ENCODE measurements at places on chromosomes 7 and 10.
A peak's percentile ranks its signal among the peaks of the same experiment; 100 is the strongest.

DNA sequence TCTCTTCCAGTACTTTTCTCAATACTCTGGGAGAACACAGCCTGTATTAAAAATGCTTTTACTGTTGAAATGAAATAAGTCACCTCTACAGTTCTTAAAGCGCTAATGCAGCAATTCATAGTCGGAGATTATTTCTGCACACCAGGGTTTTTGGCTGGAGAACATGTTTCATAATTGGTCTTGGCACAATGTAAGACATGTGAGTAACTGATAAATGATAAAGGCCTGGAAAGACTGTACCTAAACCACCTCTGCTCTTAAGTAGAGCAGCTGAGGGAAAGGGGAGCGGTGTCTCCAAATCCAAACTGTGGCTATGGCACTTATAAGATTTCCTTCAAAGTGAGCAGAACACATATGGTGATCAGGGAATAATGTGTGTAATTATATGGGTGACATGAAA, 390.3 kb upstream of the MBL2 start:
- no peak for DNase-seq

GRCh38 chr10:7354330-7355047, 56.3 kb downstream of the SFMBT2 start:
- no peak for DNase-seq

DNA sequence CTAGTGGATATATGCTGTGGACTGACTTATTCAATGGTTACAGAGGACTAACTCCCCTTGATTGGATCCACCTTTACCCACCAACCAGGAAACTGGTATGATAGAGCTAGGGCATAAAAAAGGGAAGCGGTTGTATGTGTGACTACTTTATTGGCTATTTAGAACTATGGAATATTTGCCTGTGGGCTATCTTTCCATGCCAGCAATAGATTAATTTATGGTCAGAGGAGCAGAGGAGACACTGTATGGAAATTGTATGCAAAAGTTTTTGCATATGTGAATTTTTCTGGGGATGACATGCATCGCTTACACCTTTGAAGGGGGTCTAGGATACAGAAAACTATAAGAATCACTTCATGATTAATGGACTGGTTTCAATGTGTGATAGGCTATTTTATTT, 105.7 kb downstream of the LHFPL3 start:
- no peak for DNase-seq

DNA sequence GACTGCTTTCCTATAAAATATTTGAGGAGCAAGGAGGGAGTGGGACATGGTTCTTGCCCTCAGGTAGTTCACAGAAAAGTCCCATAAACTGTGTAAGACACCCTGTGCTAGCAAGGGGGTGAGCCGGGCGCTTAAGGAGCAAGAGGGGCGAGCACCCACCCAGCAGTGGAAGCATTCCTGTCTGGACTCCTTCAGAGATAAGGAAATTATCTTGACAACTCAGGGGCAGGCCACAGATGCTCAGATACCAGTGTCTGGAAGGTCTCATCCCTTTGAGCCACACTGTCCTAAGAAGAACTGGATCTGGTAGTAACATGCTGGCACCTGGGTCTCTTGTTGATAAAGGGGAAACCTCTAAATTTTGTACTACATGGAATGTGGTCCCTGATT, 54.1 kb downstream of the DAGLB start:
- no peak for DNase-seq

GRCh38 chr7:48839108-48839507, 85.2 kb upstream of the CDC14C start:
- no peak for DNase-seq

DNA sequence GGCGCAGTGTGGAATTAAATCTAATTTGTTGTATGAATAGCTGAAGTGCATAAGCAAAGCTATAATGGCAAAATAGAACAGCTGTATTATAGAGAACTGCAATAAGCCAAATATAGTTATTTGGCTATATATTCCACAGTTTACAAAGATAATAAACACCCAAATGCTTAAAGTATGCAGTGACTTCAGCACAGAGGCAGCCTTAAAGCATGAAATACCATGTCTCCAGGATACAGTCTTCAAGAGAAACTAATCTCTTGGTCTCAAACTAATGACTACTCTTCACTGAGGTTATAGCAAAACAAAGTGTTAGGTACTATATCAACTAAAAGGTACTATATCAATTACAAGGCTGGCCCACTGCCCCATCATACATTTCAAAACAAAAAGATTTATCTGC, 48.0 kb downstream of the NT5C2 start:
- no peak for DNase-seq

DNA sequence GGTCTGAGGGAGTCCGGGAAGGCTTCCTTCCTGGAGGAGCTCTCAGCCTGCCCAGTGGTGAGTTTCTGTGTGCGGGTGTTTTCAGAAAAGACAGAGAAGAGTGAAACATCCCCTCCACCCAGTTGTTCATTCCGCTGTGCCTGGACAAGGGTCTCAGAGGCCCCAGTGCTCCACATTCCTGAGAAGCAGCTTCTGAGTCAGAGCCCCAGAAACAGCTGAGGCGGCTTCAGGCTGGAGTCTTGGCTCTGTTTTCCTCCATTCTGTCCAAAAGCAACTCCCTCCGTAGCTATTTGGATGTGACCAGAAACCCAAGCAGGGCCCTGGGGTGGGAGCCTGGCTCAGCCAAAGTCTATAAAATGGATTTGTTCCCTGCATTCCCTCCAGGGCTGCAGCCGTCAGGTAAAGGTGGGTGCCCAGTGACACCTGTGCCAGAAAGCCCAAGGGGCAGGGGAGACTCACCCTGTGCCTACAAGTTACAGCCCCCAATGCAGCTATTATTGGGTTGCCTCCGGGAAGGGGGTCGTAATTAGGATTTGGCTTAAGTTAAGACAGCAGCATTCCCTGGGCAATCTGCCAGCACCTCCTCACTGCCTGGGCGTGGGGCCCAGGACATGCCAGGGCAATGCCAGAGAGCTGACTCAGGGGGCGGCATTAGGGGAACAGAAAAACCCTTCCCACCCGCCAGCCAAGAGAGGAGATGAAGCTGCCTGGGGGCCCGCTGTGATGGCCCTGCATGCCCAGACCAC, 13.1 kb upstream of the CAMK2G start:
- DNase-seq, result no peak

- no peak for DNase-seq
These were observed 22.3 kb upstream of the SLC25A13 start for GRCh38 chr7:96344236-96344635.

DNA sequence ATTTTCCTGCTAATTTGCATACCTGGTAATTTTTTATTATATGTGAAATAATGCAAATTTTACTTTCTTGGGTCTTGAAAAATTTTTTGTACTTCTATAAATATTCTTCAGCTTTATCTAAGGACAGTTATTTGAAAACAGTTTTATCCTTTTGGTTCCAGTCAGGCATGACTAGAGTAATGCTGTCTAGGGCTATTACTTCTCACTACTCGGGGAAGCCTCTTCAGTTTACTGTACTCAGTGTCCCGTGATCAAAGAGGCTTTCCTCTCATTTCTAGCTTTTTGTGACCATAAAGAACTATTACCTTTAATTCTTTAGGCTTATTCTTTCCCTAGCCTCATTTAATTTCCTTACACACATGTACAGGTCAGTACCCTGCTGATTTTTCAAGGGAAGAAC, 153.8 kb upstream of the HDAC9 start:
- no peak for DNase-seq

GRCh38 chr7:101814991-101815825, 2.2 kb upstream of the CUX1 start:
- peak; percentile 16 for DNase-seq

DNA sequence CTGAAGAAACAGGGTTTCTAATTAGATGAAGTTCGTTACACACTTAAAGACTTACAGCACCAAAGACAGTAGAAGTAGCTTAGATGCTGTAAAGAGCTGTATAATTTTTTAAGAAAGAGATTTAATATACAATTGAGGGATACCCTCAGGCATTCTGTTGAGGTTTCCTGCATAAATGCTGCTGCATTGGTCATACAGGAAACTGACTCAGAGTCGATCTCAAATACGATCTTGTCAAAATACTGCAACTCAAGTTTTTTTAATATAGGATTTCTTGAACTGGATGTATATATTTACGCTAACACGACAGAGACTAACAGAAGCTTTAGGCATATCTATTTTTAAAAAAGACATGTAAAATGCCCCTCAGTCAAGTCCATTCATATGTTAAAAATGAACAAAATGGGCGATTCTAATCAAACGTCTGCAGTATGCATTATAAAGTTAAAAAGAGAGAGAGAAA, 2.4 kb upstream of the ARID5B start:
- no peak for DNase-seq

DNA sequence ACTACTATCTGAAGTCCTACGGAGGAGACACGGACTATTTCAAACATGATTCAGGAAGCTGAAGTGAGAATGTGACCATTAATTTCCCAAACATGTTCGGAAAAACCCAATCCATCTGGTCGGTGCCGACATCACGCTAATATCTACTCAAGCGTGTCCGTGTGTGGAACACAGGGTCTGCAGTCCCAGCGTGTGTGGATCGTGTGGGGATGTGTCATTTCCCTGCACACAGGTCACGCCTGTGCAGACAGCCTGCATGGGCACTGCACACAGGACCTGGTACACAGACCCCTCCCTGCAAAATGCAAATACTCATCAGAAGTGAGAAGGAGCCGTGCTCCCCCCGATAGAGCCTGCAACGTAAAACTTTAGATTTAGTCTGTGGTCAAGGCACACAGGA, 57.8 kb downstream of the CARD11 start:
- no peak for DNase-seq

DNA sequence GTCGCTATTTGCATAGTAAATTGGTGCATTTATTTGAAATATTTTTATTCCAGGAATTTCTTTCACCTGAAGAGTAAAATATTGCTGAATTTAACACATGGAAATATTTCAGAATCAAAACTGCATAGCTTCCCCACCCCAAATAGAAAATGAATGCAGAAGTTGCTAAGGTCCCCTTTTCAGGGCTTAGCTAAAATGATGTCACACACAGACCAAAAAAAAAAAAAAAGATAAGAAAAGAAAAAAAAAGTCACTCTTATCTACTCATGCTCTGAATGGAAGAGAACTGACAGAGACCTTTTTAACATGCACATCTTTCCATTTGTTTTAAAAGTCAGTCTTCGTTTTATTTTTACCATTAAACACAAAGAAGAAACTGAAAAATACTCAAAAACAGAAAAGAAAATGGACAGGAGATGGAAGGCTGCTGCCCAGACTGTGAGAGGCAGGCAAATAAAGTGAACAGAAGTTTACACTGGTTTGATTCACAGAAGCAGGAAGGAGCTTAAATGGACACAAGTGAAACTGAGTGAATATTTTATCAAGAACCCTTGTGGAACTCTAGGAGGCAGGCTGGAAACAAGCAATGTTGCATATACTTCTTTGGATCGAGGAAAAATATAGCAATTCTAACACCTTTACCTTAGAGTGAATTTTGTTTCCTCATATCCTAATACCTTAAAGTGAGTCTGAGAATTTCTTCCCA, 32.0 kb downstream of the PSMC2 start:
- DNase-seq, result no peak

DNA sequence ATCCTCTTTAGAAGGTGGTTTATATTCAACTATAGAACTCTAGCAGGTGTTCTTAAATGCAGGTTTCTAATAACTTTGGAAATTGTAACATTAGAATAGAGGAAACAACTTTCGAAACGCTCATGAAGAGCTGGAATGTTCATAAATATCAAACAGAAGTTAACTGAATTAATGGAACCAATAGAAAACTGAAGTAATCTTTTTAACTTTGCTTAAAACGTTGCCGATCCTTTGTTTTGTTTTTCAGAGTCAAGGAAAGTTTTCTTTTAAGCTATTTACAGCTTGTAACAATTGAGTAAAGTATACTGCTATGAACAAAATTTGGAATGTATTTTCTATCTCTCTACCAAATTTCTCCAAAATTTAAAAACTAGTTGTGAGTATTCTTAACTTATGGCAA, 19.0 kb upstream of the CLDN3 start:
- no peak for DNase-seq

GRCh38 chr7:43018446-43018845, 86.3 kb downstream of the MRPL32 start:
- DNase-seq, result no peak

GRCh38 chr10:78936412-78937342, 132.1 kb upstream of the ZMIZ1 start:
- no peak for DNase-seq

- DNase-seq, result peak; percentile 16
These were observed 40.8 kb downstream of the RBM33 start for GRCh38 chr7:155685070-155685790.

DNA sequence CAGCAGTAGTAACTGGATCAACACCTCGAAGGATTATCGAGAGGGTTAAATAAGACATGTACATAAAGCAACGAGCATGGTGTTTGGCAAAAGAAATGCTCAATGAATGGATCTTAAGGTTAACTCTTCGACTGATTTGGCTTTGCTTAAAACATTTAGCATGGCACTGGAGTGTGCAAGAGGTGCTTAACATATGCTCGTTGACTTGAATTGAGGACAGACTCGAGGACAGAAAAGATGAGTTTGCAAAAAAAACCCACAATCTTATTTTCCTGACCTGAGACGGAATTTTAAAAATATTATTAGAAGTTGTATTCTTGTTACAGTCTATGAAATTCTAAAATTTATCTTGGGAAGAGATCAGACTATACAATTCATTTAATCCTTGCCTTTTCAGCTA, 49.4 kb upstream of the ST8SIA6 start:
- DNase-seq, result no peak

DNA sequence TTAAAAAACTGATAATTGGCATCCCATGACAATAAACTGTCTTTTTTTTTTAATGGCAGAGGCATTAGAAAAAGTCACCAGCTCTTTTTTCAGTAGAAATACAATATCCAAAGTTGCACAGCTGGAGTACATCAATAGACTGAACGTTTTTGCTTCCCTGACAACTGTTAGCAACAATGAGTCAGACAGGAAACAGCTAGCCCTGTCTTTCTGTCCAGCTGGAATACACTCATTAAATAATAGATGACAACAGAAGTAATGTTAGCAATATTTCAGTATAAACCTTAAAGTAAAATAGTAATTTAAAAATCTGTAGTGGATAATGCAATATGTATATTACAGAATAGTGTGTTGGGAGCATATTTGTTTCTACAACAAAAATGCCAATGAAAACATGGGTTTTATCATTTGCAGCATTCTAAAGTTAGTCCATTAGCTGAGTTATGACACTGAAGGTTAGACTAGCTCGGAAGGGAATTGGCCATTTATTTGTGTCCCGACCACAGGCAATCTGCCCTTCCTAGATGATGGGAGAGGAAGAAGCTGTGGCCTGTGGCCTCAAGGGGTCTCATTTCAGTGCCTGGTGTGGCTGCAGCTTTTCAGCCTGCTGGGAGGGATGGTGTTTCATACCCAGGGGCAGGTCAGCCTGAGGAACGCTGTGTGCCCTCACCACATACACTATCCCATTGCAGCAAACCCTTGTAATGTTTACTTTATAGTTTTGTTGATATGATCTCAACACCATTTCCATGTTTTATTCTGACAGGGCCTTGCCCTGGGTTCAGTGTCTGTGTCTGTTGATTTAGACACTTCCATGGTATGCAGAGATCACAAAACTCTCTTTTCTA, 173.3 kb downstream of the SLC16A9 start:
- DNase-seq, result no peak

DNA sequence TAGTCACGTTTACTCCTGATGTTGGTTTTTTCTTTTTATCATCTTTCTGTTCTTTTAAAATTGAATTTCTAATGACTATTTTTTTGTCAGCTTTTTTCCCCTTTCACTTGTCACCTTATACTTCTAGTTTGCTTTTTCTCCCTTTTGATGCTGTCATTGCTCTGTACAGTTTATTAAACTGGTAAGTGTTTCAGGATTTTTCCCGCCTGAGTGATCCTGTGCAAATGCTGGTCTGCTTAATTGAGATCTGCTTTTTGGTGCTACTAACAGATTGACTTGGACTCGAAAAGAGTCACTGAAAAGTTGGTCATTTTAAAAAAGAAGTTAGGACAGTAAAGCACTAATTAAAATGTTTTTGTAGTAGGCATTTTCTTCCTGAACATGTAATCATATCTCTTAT, 95.2 kb downstream of the PHTF2 start:
- no peak for DNase-seq

All from activated T-helper 2 cell treated with anti-CD3 and anti-CD28 coated beads, Interferon-gamma antibody, Interleukin-2, Interleukin-4, amounts not matched to agents 10 μg/mL and 5 μg/mL and 100 μg/mL, durations not matched to agents 14 hours and 24 hours and 36 hours (primary cell).